NCI-H187 treated with DMSO at 0.1 percent for 48 hours (cell line): ENCODE measurements at places on chromosomes 2 and 18.

DNA sequence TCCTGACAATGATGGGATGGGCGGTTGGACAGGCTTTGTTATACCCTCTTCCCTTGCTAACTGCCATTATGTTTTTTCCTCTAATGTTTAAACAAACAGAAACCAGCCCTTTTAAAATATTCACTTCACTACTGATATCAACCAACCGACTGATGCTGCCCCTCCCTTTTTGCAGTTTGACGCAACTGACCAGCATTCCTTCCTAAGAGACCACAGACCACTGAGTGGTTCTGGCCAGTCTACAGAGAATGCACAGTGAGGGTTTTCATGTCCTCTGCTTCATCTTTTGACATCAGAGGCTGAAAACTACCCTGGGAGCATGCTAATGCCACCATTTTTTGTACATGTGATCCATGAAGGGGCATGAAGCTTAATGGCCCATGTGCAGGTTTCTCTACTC is 85.3 kb downstream of the CYP26B1 start:
- no peak for DNase-seq

GRCh38 chr2:179900655-179901054 is 39.2 kb upstream of the ZNF385B start:
- DNase-seq = no peak

GRCh38 chr2:144472911-144473310 is 47.0 kb downstream of the ZEB2 start:
- no peak for DNase-seq

- DNase-seq = no peak
Observed at GRCh38 chr2:170651624-170652325, 63.4 kb upstream of the SP5 start.

DNA sequence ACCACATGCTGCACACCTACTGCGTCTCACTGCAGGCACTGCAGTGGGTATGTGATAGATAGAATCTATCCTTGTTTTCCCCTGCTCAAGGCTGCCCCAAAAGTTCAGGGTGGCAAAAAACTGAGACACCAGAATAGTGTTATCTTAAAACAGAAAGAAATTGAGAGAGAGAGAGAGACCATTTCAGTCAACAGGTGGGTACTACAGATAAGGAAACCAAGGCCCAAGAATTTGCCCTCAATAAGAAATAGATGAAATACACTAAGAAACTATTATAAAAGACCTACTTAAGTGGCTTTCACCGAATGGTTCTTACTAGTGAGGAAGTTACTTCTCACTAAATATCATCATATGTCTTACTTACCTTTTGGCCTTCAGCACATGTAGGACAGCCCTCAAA is 27.9 kb downstream of the EPG5 start:
- no peak for DNase-seq

DNA sequence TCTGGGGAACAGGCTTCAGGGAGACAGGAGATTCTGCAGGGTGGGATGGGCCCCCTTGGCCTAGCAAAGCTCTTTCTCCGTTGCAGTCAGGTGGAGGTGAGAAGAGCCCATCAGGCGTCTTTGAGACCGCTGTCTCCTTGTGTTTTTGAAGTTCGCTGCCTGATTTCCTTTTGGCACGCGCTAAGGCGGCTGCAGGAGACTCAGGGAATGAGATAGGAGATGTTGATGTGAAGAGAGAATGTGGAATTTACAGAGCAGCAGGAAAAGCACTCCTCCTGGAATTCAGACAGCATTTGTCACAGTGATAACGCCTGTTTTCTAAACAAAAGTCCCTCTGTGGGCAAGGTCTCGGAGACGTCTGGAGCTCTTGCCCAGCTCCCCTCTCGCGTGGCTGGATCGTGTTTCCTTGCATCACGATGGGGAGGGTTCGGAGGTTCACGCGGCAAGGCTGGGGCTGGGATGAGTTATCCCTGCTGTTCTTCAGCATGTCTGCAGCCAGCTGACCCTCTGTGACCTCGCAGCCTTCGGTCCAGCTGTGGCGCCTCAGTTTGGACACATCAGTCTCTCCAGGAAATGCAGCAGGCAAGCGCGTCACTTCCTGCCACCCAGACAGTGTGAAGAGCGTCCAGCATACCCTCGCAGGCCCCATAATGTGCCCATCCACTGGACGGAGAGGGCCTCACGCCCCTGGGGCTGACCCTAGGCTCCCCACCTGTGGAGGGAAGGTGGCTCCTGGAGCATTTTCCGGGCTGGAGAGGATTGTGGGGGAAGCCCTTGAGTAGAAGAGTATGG is 30.2 kb downstream of the GLI2 start:
- DNase-seq = no peak

- no peak for DNase-seq
Observed at GRCh38 chr2:64812285-64812684, 158.6 kb upstream of the SERTAD2 start.

GRCh38 chr2:99640635-99641151 is 150.9 kb upstream of the REV1 start:
- no peak for DNase-seq
